Activated CD4-positive, alpha-beta T cell treated with anti-CD3 and anti-CD28 coated beads for 48 hours (primary cell): ENCODE measurements at places on chromosomes 4 and X.

GRCh38 chr4:156959298-156959702, 12.3 kb downstream of the PDGFC start:
- DNase-seq, result no peak

GRCh38 chr4:146023334-146023967, 84.8 kb upstream of the ZNF827 start:
- no peak for DNase-seq

DNA sequence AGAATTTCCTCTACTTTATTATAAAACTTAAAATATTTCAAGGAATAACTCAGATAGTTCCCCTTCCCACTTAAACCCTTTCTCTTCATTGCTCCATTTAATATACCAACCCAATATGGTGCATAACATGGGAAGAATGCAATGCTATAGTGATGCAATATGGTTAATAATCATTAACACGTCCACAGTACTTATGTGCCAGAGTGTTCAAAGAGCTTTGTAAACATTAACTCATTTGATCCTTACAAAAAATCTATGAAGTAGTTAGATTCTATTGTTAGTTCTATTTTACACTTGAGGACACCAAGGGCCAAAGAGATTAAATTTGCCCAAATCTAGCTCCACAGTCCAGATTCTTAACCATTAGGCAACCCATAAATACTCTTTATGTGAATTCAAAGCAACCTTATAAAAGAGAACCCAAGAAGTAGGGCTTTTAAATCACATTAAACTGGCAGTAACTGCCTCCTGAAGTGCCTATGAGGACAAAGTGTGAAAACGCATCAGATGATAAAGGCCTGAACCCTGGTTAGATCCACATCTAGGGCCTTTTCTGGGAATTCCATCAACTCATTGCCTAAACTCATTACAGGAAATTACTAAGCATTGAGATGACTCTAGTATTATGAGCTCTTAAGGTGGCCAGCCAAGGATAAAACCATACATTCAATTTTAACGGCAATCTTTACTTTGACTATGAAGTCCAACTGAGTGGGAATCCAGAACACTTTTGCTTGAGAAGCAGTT, 94.3 kb downstream of the AREG start:
- DNase-seq, result no peak

GRCh38 chr4:147307896-147308674, 172.8 kb upstream of the EDNRA start:
- no peak for DNase-seq

DNA sequence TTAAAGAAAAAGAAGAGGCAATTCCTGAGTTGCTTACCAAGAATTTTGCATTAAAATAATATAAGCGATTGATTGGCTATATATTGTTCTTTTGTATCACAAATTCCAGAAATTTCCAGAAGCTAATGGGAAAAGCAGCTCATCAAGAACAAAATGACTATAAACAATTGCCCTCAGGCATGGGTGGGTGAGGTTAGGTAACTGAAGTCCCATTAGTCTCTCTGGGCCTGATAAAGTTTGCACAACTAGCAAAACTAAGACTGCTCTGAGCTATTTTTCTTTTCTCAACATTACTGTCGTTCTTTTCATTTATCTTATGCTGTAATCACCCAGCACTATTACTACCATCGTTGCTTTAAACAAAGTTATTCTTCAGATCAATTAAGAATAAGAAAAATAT, 19.2 kb upstream of the BLTP1 start:
- no peak for DNase-seq

GRCh38 chr4:9898596-9899305, 117.3 kb downstream of the DRD5 start:
- DNase-seq, result peak; percentile 7

- DNase-seq, result no peak
Observed at GRCh38 chr4:57575426-57575825, 465.2 kb upstream of the IGFBP7 start.

GRCh38 chr4:126182336-126182735, 867.6 kb downstream of the FAT4 start:
- no peak for DNase-seq
